ENCODE measurements at places on chromosomes 5 and 9.

DNA sequence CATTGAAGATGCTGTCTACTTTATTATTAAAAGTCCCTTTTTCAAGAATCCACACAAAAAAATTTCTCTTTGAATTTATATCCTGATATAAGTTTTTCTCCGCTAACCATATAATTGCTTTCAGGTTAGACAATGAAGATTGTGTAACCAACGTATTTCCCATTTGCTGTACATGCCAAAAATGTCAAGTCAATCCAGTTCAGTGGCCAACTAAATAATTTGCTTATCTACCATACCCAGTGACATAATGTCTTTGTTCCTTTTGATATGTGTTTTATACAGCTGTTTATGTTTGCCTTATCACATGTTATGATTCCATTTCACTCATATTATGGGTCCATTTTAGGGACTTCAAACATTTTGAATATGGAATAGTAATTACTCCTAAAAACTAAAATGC lies 349.9 kb downstream of the EFNA5 start:
- DNase-seq: no peak

- no peak for DNase-seq
Measured at GRCh38 chr5:128813317-128814070, 151.8 kb upstream of the SLC27A6 start.

DNA sequence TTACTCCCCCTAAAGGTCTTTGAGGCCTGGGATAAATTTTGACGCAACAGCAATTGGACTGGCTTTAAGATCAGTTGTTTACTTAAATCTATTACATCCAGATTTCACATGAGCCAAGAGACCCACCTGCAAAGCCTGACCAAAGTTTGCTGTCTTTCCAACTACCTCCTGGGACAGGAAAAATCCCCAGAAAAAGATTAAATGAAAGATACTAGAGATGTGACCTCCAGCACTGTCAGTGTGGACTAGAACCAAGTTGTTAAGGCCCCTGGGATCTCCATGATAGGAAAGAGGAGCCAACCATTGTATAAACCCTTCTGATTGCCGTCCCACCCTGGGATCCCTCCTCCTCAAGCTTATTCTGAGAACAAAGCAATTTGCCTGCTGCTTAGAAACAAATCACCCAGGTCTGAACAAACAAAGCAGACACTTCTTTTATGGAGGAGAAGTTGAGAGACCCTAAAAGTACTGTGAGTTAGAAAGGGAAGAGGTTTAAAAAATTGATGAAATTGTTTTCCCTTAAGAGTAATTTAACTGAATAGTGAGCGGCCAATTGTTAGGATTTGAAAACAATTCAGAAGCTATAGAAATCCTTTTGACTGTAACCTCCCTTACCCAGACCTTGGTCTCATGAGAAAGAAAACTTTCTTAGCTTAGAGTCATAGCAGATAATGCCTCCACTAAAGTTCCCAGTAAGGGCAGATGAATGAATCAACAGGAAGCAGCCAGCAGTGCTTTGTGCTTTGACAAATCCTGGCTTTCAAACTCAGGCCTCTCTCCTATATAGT lies 255.2 kb downstream of the TMEM167A start:
- DNase-seq: no peak

DNA sequence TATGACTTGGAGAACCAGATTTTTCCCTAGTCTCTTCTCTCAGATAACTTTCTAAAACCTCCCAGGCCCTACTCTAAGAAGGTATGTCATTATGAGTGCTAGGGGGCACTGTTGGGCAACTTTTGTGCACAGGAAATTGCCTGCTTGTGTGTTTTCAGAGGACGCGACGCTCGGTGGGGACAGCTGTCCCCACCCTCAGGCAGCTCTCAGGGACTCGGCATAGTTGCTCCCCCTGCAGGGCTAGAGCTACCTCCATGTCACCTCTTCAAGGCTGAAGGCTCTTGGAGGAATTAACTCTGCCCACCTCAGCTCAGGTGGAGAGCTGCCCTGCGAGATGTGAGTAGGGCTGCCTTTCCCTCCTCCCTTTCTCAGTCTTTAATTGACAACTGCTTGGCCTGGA lies 10.2 kb upstream of the TIFAB start:
- DNase-seq: no peak

DNA sequence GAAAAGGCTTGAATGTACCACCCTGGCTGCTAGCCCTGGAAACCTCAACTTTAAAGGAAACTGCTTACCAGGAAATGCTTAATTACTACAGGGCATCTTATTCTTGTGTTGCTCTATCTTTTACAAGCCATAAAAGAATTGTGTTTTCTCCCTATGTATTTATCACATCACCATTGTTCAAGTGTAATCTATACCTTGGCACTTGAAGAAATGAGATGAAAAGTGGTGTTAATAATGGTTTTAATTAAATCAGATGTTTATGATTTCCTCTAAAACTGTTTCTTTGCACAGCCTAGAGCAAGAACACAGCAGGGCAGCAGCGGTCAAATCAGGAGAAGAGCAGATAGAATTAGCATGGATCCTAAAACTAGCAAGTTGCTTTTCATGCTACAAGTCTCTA lies 131.8 kb upstream of the RGMB start:
- DNase-seq: no peak

DNA sequence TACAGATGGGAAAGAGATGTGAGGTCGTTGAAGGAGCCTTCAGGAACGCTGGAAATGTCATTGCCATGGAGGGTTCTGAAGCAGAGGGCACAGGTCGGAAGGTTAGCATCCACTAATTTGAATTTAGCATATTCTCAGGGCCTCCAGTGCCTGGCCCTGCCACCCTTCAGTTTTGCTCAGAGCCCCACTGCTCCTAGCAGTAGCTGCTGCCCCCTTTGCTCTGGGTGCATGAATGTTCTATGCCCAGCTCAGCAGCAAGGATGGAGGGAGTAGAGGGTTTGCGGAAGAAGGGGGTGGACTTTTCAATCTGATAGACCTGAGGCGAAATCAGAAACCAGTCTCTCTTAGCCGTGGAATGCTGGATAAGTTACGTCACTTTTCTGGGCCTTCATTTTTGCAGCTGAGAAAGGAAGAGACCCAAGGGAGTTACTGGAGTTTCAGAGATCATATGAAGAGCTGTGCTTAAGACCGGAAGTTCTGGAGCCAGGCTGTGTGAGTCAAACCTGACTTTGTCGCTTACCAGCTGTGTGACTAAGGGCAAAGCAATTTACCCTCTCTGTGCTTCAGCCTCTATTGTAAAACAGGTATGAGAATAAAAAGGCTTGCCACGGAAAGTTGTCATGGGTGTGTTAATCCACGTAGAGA lies 133.2 kb upstream of the PANK3 start:
- peak; percentile 93 for DNase-seq

DNA sequence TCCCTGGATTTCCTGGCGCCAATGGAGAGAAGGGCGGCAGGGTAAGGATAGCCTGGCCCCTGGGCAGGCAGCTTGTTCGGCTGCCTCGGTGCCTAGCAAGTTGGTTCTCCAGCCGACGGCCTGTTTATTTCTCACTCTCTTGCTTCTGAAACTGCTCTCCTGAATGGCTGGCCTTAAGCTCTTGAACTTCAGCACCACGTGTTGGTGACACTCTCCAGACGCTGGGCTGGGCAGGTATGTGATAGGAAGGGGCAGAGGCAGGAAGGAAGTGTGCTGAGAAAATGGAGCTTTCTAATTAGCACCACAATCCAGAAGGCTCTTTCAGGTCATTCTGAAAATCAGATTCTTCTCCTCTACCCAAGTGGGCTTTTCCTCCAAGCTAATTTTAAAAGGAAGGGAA lies 91.4 kb upstream of the FCN2 start:
- DNase-seq: no peak

DNA sequence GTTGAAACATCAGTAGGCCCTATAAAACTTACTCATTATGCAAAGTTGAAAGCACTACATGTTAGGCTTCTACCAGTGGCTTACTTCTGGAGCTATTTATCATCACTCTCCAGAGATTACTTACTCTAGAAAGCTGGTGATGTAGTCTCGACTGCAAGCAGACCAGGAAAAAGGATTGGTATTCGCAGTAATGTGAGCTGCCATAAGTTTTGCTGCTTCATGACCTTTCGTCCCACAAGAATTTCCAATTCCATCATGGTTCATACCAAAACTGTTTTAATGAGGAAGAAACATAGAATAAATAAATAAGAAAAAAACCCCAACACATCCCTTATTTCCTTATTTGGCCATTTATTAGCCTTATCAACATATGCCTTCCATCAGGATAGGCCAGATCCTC lies 181.9 kb downstream of the ADAMTS6 start:
- DNase-seq: no peak

GRCh38 chr9:124671861-124672260 lies 99.2 kb downstream of the NR6A1 start:
- no peak for DNase-seq

DNA sequence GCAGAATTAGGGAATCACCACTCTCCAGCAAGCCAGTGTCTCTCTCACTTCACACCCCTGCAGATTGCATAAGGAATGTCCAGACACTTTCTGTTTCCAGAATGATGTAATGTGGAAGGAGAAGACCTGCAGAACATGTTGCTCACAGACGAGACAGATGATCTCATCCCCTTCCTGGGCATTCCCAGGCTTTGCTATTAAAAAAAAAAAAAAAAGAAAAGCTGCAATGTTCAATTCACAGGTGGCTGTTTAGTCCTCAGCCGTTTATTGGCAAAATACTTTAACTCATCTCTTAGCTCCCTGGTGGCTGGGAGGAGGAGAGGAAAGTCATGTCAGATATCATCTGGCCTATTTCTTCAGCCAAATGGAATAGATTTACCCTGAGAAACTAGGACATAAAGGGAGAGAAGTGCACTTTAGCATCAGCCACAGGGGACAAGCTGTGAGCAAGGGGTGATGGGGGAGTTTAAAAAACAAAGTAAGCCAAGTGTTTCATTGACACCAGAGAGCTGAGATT lies 95.9 kb upstream of the TNC start:
- DNase-seq: peak; percentile 97

DNA sequence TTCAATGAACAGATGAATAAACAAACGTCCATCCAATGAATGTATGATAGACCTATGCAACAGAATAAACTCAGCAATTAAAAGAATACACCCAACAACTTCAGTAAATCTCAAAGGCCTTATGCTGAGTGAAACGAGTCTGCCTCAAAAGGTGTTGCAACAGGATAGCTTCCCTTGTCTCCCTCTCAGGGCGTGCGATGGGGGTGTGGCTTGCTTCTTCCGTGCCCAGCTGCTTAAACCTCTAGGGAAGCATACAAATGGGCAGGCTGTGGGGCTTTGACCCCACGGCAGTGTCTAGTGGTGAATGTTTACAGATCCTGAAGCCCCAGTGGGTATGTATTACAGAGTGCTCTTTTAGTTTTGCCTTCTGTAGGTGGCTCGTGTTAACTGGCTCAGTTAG lies 87.0 kb upstream of the CCL21 start:
- no peak for DNase-seq

- DNase-seq: no peak
Measured at GRCh38 chr9:84187090-84187489, 153.5 kb downstream of the SLC28A3 start.

- DNase-seq: no peak
Measured at GRCh38 chr5:71862507-71863060, 143.5 kb downstream of the CARTPT start.

DNA sequence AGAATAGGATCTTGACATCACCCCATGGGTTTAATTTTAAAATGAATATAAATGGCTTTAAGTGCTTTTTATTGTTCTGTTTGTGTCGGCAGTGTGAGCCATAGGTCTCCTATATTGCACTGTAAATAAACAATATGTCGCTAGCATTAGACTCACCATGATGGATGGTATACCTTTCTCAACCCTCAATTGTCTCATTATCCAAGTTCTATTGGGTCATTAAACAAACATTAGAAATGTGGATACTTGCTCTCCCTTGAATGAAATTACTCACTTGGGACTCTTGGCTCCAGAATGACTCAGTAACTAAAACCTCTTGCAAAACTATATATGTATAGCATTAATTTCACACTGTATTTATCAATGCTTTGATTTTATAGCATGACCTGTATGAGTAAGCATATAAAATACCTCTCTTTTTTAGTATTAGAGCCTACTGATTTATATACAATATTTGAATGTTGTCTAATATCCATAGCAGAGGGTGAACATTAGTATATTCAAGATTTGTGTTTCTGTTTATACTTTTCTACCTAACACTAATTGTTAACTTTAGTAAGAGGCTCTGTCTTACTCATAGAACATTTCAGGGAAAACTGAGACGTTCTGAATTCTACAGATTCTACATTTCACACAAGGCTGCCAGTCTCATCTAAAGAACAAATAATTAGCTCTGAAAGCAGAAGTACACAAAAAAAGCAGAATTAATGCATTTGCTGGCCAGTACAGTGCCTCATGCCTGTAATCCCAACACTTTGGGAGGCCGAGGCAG lies 303.8 kb upstream of the PRR16 start:
- no peak for DNase-seq

DNA sequence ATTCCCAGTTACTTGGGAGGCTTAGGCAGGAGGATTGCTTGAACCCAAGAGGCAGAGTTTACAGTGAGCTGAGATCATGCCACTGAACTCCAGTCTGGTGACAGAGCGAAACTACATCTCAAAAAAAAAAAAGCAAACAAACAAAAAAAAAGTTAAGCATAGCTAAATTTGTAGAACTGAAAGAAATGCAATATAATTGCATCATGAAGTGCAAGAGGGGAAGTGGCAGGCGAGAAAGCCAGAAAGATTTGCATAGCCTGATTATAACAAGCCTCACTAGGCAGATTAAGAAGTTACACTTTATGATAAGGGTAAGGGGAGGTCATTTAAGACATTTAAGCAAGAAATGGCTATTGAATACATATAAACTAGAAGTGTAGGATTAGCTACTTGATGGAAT lies 187.1 kb downstream of the EDIL3 start:
- no peak for DNase-seq

DNA sequence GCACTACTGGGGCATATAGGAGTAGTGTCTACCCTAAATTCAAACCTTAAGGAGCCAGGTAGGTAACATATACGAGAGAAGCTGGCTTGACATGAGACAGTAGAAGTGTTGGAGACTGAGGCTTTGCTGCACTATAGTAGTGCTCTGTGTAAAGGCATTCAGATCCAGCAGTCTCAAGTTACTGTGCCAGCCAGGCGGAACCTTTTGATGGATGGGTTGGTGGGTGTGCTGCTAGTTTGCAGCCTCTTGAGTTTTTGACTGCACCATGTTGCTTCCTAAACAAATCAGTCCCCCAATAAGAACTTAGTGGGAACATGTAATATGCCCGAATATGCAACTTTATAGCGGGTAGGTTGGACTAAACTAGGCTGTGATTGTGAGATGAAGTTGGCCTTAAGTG lies 1.5 kb downstream of the CLTA start:
- DNase-seq: no peak
